ENCODE measurements at places on chromosomes 3 and 15.

DNA sequence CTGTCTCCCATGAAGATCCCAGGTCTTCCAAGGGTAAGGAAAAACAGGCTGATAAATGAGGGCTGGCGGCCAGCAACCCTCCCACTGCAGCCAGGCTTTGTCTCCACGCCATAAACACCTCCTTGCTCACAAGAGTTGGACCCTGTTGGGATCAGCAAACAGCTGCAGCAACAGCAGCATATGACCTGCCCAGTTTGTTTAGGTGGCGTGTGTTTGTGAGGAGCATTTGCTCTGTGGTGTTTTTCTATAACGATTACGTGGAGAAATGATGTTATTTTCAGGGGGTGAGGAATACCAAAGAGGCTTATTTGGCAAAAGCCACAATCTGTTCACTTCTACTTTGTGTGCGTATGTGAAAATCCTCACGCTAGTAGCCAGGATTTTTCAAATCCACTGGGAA lies 58.5 kb downstream of the RFTN1 start:
- DNase-seq = no peak

DNA sequence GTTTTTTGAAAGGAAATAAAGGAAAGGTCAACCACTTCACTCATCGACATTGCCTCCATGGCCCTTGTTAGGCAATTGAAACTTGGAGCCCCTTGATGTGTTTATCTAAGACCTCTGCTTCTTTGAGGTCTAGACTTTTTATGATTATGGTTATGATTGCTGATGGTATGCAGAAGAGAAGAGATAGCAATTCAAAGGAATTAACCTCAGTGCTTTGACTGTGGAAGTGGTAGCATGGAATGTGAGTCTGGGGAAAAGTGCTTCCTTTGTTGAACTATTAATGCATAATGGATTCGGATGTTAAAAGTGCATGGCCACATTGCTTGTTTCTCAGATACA lies 46.1 kb downstream of the FNDC3B start:
- DNase-seq = no peak

DNA sequence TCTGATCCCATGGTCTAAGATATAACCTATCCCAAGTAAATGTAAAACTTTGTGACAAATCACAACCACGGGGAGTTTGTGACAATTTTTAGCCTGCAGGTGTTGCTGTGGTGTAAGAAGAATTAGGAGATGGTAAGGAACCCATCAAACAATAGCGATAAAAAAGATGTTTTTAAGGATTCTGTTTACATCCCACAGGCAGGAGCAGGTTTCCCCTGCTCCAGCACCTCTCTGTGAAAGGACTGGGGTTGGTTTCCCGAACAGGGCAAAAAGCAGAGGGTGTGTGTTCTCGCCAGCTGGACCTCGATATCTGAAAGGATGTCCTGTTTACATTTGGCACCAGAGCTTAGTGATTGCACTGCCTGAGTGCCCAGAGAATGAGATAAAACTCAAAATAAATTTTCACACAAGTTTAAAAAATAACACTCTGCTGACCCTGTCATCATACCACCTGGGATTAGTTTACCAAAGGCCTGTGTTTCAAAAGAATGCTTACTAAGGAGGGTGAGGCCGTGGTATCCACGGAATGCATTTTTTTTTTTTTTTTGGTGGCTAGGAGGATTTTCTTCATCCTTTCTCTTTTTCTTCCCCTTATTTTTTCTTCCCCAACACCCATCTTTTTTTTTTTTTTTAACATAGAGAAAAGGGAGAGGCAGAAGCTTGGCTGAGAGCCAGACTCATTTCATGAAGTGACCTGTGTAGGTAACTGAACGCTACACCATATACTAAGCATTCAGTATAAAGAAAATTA lies 151.8 kb upstream of the DPH6 start:
- DNase-seq = no peak

- DNase-seq = no peak
These were observed 39.5 kb downstream of the TNIK start for GRCh38 chr3:171420667-171421066.

GRCh38 chr15:36152936-36153335 lies 426.5 kb upstream of the CDIN1 start:
- no peak for DNase-seq

DNA sequence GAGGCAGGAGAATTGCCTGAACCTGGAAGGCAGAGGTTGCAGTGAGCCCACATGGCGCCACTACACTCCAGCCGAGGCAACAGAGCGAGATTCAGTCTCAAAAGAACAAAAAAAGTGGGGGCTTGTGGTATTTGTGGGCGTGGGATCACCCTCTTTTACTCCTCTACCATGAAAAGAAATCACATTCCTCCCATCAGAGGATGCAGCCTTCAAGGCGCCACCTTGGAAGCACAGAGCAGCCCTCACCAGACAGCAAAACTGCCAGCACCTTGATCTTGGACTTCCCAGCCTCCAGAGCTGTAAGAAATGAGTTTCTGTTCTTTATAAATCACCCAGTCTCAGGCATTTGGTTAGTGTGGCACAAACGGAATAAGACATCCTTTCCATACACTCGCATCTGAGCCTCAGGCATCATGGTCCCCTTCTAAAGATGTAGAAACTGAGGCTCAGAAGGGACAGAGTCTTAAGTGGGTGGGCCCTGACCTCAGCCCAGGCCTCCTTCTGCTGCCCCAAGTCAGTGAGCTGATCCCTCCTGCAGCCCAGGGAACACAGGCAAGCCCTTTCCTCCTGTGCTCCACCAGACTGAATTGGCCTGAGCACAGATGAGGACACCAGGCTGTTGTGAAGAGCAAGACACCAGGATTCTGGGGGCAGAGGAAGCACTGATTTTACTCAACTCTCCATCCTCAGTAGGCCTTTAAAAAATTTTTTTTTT lies 201.7 kb upstream of the LINGO1 start:
- DNase-seq = no peak

GRCh38 chr15:69373406-69373805 lies 40.7 kb upstream of the KIF23 start:
- DNase-seq = no peak

DNA sequence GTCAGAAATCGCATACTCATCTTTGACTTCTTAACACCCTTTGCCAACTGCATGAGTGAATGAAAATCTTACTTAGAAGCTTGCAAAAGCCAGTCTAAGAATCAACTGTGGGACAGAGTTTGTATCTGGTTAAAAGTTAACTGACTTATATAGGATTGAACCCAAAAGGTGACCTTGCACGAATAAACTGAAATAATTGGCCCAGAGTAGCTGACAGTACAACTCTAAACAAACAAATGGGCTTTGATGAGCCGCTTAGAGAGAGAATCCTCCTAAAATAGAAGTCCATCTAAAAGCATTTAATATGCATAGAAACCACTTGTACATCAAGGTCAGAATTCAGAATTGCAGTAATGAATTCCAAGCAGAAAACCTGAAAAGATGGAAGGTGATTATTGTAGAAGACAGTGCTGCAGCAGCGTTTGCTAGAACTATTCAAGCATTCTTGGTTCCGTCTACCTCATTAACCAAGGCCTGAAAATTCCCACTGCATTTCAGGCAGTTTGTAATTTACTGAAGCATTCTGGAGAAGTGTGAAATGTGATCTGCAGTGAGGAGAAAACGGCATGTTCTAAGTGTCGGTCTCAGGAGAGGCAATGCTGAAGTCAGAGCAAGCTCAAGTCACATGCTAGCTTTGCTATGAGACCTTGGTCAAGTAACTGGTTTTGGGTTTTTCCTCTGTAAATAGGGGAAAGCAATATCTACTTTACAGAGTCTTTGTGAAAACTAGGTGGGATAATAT lies 103.7 kb downstream of the CADPS start:
- DNase-seq = no peak

- no peak for DNase-seq
These were observed 8.3 kb downstream of the BDH1 start for GRCh38 chr3:197547306-197548011.

DNA sequence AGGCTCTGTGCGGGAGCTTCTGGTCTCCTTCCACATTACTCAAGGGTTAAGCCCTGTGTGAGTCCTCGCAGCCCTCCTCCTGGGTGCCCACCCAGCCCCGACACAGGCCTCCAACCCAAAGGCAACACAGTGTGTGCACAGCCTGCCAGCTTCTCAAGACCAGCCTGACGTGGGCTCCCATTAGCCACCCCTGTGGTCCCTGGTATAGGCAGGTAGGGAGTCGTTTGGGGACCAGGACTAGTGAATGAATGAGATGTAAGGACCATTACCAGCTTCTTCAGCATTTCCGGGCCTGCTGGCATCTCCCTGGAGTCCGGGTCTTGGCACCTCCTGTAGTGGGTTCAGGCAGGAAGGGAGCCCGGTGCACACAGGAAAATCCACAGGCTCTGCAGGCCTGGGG lies 20.2 kb upstream of the PLXNA1 start:
- DNase-seq = no peak

- no peak for DNase-seq
These were observed 96.1 kb downstream of the MCTP2 start for GRCh38 chr15:94327356-94327936.
